ENCODE measurements at places on chromosomes 3 and 15.

- no peak for DNase-seq
Observed at GRCh38 chr15:80978685-80979329, 10.8 kb downstream of the MESD start.

GRCh38 chr3:1394188-1394587 lies 301.4 kb downstream of the CNTN6 start:
- no peak for DNase-seq

GRCh38 chr3:76403556-76403955 lies 618.2 kb upstream of the ZNF717 start:
- DNase-seq: no peak

DNA sequence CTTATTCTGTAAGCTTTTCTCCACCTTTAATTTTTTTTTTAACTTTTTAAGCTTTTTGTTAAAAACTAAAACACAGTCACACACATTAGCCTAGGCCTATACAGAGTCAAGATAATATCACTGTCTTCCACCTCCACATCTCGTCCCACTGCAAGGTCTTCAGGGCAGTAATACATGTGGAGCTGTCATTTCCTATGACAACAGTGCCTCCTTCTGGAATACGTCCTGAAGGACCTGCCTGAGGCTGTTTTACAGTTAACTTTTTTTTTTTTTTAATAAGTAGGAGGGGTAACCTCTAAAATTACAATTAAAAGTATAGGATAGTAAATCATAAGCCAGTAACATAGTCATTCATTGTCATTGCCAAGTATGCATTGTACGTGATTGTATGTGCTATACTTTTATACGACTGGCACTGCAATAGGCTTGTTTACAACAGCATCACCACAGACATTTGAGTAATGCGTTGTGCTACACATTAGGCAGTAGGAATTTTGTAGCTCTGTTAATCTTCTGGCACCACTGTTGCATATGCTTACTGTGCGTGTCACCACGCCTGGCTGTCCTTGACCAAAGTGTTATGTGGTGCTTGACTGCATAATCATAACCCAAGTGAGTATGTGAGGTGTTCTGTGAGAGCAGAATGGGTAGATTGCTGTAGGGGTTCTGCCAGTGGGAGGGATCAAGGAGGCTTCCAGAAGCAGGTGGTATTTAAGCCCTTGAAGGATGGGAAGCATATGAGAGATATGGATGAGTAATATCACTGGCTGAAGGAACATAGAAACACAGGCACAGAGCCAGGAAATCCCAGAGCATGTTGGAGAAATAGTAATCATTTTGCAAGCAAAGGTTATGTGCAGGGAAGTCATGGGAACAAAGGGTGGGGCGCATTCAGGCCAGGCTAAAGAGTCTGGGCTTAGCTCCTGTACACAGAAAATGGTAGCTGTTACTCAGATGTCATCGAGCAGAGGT lies 18.3 kb downstream of the FBXO22 start:
- DNase-seq: peak; percentile 89

GRCh38 chr3:167568634-167569033 lies 85.1 kb downstream of the WDR49 start:
- peak; percentile 1 for DNase-seq

DNA sequence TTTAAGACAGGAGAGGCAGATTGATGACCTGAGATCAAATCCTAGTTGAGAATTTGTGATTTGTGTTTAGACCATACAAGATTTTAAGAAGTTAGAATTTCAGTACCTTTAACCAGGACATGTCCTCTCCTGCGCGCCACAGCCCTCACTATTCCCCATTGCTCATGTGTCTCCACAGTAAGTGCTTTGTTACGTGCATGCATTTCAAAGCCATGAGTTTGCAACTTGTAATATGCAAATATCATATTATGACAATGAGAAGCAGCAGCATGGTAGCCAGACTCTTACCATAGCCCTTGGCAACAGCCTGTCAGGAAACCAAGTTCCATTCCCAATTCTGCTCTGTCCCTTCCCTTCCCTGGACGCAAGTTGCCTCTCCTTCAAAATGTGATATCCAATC lies 73.3 kb upstream of the ATP13A5 start:
- DNase-seq: no peak

DNA sequence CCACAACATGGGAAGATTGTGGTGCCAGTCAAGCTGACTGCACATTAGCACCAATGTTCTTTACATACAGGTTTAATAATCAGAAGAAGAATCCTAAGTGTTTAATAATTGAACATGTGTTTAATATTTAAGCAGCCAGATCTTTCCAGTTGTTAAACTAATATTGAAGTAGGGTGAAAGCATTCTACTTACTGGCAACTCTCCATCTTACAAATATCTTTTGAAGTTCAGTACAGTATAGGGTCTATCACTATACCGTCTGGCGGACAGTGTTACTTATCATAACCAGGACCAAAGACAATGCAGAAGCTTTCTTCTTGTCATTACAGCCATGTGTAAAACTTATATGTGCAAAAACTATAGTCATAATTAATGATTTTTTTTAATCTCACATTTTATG lies 376.4 kb downstream of the CNTN6 start:
- DNase-seq: no peak

- DNase-seq: no peak
Observed at GRCh38 chr15:58876306-58877106, 57.0 kb downstream of the SLTM start.

DNA sequence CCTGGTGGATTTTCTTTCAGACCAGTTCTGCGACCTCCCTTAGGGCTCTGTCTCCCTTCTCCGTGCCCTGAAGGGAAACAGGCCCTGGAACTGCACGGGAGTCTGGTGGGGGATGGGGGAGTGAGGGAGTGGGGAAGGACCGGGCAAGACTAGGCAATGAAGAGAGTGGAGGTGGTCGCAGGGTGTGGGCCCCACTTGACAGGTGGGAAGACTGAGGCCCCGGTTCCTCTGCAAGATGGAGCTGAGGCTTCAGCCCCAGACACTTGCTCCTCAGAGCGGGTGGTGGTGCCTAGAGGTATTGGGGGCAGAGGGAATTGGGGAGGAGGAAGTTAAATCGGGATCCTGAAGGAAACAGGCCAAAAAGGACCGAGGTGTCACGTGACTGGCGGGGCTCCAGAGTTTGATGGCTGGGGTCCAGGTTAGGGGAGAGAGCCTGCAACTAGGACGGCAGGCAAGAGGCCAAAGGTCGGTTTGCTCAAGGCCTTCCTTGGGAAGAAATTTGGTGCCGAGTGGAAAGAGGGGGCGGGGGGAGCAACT lies 597 bp upstream of the CAMK1 start:
- peak; percentile 25 for DNase-seq

- no peak for DNase-seq
Observed at GRCh38 chr3:59606638-59607266, 556.9 kb upstream of the CFAP20DC start.

GRCh38 chr3:87161013-87161412 lies 66.1 kb upstream of the CHMP2B start:
- no peak for DNase-seq

GRCh38 chr3:87397211-87397610 lies 120.8 kb upstream of the POU1F1 start:
- DNase-seq: no peak

DNA sequence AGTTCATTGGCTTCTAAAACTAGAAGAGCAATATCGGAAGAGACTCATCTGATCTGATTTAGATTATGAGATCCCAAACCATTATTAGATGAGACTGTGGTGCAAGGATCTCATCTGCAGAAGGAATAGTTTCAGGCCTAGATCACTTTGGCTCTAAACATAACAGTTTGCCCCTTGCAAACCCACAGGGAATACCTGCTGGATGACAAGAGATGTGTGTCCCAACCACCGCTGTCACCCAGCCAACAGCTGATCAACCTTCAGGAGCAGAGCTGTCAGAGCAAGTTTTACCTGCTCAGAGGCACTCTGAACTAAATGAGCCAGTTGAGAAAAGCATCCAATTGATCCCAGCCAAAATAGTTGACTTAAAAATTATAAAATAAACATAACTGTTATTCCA lies 64.0 kb upstream of the ST3GAL6 start:
- DNase-seq: no peak
